Hematopoietic multipotent progenitor cell treated with erythropoietin and hydrocortisone succinate and interleukin-3 and kit ligand, for 17 days (in vitro differentiated cells): ENCODE measurements at places on chromosomes 1 and 21.
A peak's percentile ranks its signal among the peaks of the same experiment; 100 is the strongest.

DNA sequence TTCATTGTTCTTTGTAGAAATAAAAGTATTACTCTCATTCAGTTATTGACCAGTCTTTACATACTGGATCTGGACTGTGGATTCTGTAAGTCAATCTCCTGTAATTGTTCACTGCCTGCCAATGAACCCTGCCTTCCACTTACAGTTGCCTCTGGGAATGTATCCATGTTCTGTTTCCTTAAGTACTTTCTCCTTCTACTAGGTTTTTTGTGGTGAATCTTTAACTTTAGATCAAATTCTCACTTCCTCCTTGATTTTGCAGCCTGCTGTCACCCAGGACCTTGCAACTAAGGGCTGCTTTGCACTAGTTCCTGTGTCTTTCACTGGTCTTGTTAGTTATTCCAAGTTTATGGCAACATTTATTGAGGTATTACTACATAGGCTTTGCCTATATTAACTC is 28.2 kb upstream of the ANKRD13C start:
- DNase-seq, result no peak

- DNase-seq, result no peak
Measured at GRCh38 chr1:171898941-171899340, 57.6 kb downstream of the DNM3 start.

DNA sequence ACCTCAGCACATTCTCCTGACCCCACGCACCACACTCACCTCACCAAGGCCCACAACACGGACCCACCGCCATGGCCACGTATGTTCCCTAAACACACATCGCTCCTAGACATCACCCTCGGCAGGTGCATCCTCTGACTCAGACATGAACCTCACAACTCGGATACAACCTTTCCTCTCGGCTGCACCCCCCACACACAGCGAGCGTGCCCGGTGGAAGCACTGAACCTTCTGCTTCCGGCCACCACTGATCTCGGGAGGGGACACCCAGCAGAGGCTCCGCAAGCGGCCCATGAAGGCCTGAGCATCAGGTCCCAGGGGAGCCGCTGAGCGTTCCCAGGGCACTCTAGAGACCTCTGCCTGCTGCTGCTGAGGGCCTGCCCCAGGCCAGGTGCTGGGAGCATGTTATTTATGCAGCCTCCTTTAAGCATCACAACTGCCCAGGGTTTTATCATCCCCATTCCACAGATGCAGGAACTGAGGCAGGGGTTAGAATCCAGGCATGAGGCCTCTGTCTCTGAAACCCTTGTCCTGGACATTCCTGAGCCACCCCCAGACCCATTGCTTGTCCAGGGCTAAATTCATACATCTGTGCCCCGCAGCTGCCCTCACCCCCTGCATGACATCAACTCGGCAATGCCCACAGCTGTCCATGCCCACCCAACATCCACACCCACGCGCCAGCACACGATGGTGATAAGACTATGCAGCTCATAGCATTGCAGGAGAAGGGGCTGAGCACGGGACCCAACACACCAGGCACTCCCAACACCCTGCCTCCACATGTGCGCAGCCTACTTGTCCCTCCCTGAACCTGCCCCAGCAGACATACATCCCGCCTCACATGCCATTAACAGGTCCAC is 27.0 kb downstream of the SDC3 start:
- no peak for DNase-seq

DNA sequence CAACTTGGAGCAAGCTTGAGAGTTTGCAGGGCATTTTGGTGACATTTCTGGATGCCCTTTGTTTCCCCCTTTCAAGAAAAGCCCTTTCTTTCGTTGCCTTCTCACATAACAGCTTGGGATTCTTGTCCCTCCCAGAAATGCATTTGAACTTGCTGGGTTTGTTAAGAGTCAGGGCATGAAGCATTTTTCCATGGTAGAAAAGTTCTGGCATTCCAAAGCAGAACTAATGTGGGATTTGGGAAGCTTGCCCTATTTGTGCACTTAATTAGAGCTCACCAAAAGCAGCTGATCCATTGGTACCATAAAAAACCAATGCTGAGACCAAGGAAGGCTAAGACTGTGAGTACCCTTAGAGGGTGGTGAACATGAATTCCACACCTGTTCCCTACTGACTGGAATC is 99.8 kb upstream of the HOOK1 start:
- no peak for DNase-seq

- DNase-seq, result no peak
Measured at GRCh38 chr21:39800311-39800710, 55.3 kb downstream of the IGSF5 start.

DNA sequence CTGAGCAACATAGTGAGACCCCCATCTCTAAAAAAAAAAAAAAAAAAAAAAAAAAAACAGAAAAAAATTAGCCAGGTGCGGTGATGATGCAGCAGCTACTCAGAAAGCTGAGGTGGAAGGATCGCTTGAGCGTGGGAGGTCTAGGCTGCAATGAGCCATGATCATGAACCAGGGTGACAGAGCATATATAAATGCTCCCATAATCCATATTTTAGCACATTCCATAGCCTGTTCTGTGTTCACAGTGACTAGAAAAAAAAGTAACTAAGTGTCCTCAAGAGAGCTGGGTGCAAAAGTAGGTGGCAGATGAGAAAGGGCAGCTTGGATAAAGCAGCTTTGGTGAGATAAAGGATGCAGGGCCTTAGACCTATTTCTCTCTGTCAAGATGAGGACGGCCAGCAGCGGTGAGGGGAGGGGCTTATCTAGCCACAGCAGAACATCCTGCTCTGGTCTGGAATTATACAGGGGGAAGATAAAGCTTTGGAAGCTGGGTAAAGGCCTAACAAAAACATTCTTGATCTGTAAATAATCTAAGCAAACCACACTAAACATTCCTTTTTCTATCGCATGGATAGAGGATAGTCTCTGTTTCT is 205.3 kb downstream of the DAB1 start:
- peak; percentile 61 for DNase-seq

DNA sequence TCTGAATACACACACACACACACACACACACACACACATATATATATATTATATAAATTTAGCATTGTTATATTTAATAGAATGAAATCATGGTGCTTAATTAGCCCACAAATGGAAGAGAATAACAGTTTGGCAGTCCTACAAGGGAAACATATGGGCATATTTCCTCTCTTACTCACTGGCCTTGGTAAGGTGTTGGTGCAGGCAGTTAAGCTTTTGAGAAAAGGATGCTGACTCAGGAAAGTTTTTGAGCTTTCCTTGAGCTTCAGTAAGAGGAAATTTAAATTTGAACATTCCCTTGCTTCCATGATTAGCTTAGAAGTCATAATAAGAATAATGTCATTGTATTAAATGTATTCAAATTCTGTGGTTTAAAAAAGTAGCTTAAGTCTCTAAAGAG is 37.0 kb upstream of the B3GALT5 start:
- no peak for DNase-seq
